ENCODE measurements at places on chromosomes 1 and 21. TPM values are rescaled to one million over a fixed set of nuclear protein-coding genes. Genes with fewer than 3 reads are reported as not detected.

- no peaks in the 10 kb centered on the region for H3K36me3 ChIP-seq
- no peak overlapping the region for H3K27ac ChIP-seq
- no peak for DNase-seq
- H3K4me3 ChIP-seq, result no peak overlapping the region
- H3K4me1 ChIP-seq, result peaks cover 7% of the 10 kb centered on the region
Measured at GRCh38 chr1:57483954-57484353, 60.1 kb upstream of the DAB1 start.

- no peaks in the 10 kb centered on the region for H3K4me1 ChIP-seq
- peaks cover 18% of the 10 kb centered on the region for H3K36me3 ChIP-seq
- no peaks in the 10 kb centered on the region for H3K27me3 ChIP-seq
- H3K4me3 ChIP-seq, result no peak overlapping the region
- DNase-seq, result no peak
Measured at GRCh38 chr1:46410156-46411009, 16.3 kb downstream of the FAAH start.

The MSH4 gene
- total RNA-seq, result 0.17 TPM

The FCRL4 gene
- not detected for total RNA-seq
